ENCODE measurements at places on chromosomes 5 and 9.

- DNase-seq: no peak
Measured at GRCh38 chr5:11984196-11984595, 80.0 kb upstream of the CTNND2 start.

GRCh38 chr5:61313960-61314681, 17.9 kb upstream of the ZSWIM6 start:
- DNase-seq: no peak

GRCh38 chr9:8784838-8785237, 985.3 kb upstream of the DMAC1 start:
- DNase-seq: no peak

- DNase-seq: no peak
Measured at GRCh38 chr9:22170556-22170955, 161.5 kb upstream of the CDKN2B start.

- DNase-seq: no peak
Measured at GRCh38 chr9:95778957-95779356, 96.5 kb upstream of the ERCC6L2 start.

- DNase-seq: no peak
Measured at GRCh38 chr5:84299959-84300358, 84.7 kb downstream of the EDIL3 start.

GRCh38 chr9:126752376-126752775, 52.5 kb upstream of the ZBTB43 start:
- DNase-seq: no peak

GRCh38 chr5:111261610-111262009, 37.4 kb downstream of the CAMK4 start:
- no peak for DNase-seq

- no peak for DNase-seq
Measured at GRCh38 chr5:145811834-145812625, 23.1 kb downstream of the PRELID2 start.

- peak; percentile 30 for DNase-seq
Measured at GRCh38 chr5:137660349-137660817, 75.5 kb downstream of the KLHL3 start.

GRCh38 chr5:179416114-179416822, 71.0 kb upstream of the ADAMTS2 start:
- no peak for DNase-seq

DNA sequence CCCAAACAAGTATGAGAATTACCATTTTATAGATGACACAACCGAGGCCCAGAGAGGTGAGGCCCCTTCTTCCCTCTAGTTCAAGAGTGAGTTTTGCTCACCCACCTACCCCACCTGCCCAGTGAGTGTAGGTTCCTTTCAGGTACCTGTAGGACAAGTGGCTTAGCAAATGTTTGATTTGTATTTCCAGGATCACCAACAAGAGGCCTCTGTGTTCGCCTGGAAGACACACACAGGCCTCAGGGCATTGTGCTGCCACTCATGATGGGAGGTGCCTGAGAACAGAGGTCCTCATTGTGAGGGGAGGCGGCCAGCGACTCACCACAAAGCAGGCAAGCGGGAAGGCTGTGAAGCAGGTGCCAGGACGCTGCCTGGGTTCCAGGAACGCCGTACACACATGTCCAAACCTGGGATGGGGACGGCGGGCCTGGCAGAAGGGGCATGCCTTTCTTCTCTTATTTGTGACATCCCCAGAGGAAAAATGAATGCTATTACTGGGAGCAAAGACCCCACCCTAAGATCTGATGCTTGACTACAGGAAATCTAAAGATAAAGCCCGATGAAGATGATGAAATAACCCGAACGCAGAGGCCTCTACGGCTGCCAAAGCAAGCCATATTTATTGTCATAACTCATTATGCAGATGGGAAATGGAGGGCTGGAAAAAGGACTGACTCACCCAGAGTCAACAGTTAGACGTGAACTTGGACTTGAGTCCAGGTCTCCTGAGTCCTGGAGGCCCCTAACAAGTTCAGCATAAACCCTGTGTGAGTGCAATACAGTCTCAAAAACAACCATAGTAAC, 60.2 kb upstream of the SLC25A51 start:
- DNase-seq: no peak

DNA sequence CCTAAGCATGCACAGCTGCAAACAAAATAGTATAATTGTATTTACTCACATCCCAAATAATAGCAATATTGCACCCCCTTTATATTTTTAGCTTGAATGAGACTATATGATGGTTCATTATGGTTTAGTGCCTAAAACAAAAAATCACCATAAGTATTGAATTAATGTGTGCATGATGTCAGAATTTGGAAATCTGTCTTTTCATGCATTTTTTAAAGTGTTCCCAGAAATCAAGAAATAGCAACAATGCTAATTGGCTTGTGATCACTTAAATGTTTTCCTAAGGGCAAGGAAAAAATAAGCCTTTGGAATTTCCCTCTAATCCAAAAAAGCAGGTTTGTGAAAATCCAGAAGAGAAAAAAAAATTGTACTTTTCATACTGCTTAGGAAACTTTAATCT, 50.9 kb upstream of the ITGA2 start:
- no peak for DNase-seq

- DNase-seq: no peak
Measured at GRCh38 chr9:123763910-123764588, 165.9 kb downstream of the DENND1A start.

GRCh38 chr5:37703841-37704241, 136.0 kb downstream of the GDNF start:
- DNase-seq: no peak

DNA sequence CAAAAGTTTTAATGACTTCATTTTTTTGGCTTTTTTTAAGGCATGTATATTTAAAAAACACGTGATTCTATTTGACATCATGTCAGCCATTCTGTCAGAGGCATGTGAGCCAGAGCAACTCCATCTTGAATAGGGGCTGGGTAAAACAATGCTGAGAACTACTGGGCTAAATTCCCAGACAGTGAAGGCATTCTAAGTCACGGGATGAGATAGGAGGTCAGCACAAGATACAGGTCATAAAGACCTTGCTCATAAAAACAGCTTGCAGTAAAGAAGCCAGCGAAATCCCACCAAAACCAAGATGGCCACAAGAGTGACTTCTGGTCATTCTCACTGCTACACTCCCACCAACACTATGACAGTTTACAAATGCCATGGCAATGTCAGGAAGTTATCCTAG, 1000.6 kb upstream of the DMAC1 start:
- no peak for DNase-seq

DNA sequence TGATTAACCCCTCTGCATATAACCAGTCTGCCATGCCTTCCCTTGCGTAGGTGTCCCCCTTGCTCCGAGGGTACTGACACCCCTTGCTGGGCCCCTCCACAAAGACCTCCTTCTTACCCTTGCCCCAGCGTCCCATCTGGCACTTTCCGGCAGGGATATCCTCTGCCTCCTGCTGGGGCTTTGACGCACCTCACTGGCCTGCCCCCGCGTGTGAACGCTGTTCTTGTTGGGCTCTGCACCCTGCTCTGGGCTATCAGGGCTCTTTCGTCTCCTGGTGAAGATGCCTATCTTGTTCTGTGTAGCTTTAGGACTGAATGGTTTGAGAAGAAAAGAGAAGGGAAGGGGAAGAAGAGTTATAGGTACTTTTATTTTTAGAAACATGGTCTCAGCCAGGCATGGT, 53.0 kb downstream of the SUB1 start:
- no peak for DNase-seq

GRCh38 chr5:148401604-148402003, 17.8 kb downstream of the FBXO38 start:
- DNase-seq: no peak

- no peak for DNase-seq
Measured at GRCh38 chr5:54844905-54845566, 140.4 kb downstream of the ESM1 start.

- DNase-seq: no peak
Measured at GRCh38 chr5:73857446-73857845, 231.4 kb downstream of the ARHGEF28 start.

- DNase-seq: no peak
Measured at GRCh38 chr9:115118879-115119218, 892 bp upstream of the TNC start.

DNA sequence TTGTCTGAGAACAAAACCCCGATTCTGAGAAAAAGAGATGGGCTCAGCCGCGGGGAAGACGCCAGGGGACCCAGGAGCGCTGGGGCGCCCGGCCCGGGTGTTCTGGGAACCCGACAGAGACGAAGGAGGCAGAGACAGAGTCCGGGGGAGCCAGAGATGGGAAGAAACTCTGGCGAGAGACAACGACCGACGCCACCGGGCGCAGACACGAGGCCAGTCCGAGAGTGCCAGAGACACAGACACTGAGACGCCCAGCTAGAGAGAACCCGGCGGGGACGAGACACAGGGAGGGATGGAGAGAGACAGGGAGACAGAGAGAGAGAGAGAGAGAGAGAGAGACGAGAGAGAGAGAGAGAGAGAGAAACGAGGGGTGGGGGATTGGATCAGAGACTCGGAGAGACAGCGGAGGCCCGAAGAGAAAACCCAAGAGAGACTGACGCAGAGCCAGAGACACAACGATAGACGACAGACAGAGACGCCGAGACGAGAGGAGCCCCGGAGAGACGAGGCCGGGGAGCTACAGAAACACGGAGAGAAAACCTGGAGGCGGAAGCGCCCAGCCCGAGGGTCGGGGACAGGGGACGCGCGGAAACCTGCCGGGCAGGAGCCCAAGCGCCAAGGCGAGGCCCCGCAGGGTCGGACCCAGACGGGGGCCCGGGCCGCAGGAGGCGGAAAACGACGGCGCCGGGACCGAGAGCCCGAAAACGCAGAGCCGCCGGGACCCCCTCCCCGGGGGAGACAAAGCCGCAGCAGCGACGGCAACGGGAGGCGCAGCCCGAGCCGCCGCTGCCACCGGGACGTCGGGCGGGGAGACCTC, 3.3 kb downstream of the NR5A1 start:
- no peak for DNase-seq

DNA sequence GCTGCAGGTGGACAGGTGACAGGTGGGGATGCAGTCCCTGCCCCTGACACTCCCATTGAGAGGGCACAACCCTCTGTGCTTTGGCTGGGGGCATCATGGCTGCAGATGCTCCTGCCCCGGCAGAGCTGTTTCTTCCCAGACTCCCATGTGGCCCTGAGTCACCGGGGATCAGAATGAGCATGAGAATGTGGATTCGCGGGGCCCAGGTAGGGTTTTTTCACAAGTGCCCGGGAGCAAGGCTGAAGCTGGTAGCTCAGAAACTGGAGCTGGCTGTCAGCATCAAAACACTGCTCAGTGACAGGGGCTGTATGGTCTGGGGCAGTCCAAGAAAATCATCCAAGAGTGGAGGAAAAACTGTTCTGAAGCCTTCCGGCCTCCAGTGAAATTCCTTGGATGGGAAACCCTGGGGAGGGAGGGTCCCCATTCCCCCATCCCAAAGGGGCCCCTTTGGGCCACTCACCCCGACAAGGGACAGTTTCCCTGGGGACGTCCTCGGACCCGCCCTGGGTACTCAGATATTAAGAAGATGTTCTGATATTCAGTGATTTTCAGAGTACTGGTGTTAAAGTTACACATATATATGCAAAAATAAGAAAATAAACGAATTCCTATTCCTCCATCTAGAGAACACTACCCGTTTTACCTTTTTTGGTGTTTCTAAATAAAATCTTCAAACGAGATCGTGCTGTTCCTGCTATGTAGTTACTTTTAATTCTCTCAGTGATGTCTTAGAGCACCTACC, 120.1 kb upstream of the LPCAT1 start:
- DNase-seq: no peak

DNA sequence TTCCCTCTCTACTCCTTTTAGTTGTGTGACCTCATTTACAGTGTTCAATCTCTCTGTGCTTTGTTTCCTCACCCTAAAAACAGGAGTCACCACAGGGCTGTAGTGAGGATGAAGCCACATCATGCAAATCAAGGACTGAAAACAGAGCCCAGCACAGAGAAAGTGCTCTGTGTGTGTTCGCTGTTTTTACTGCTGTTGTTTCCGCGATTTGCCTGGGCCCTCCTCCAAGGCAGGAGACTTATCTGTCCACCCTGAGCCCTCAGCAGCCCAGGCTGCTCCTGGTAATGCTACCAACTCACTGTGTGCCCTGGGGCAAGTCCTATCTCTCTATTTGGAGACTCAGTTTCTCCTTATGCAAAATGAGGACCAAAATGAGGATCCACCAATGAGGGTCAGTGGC, 87.2 kb upstream of the NEURL1B start:
- no peak for DNase-seq

GRCh38 chr5:159444441-159445082, 114.3 kb upstream of the IL12B start:
- DNase-seq: no peak

DNA sequence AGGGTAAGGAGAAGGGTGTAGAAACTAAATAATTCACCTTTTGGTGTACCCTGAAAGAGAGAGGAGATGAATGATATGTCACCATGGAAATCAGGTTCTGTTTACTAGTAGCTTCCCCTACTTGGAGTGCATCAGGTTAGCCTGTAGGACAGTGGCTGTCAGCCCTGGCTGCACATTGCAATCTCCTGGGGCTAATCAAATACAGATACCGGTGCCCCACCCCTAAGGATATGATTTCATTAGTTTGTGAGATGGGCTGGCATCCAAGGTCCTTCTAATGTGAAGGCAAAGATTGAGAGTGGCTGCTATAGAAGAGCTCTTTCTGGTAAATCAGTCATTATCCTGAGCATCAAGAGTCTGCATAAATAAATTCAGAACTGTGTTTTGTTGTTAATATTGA, 47.2 kb downstream of the INSYN2B start:
- DNase-seq: no peak
